ENCODE measurements at places on chromosomes 4 and X.

- no peak for DNase-seq
Observed at GRCh38 chr4:948101-948935, 16.1 kb downstream of the TMEM175 start.

GRCh38 chr4:66556651-66557278, 886.5 kb upstream of the EPHA5 start:
- no peak for DNase-seq

- no peak for DNase-seq
Observed at GRCh38 chrX:153791104-153791852, 2.9 kb downstream of the IDH3G start.

DNA sequence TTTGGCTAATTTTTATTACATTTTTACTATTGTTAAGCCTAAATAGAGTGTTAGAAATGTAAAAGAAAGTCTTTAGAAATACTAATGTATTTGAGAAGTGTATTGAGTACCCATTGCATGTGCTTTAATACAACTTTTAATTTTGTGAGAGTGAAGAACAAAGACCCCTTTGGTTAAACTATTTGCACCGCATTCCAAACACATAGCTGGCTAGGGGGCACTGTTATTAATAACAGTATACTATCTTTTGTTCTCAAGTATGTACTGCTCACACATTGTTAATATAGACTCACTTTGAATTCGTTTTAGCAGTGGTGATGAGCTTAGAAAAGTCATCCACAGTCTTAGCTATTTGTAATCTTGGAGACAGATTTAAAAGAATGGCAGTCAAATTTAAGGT, 106.1 kb downstream of the CLDN22 start:
- no peak for DNase-seq

GRCh38 chr4:3372264-3372932, 69.4 kb upstream of the HGFAC start:
- no peak for DNase-seq

DNA sequence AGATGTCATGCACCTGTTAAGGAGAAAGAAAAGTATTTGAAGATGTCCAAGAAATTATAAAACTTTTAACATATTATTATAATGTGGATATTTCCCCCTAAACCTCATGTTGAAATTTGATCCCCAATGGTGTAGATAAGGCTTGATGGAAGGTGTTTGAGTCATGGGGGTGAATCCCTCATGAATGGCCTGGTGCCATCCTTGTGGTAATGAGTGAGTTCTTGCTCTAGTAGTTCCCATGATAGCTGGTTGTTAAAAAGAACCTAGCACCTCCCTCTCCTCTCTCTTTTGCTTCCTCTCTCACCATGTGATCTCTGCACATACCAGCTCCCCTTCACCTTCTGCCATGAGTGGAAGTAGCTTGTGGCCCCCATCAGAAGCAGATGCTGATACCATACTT, 176.6 kb upstream of the NR3C2 start:
- no peak for DNase-seq

- peak; percentile 76 for DNase-seq
Observed at GRCh38 chr4:165378745-165379677, at the start of gene CPE. TSS of gene CPE (plus strand) at chr4:165379008. CDS start at chr4:165379222, 214 bp downstream.

- DNase-seq: no peak
Observed at GRCh38 chrX:76802708-76803107, 375.2 kb downstream of the MAGEE1 start.

DNA sequence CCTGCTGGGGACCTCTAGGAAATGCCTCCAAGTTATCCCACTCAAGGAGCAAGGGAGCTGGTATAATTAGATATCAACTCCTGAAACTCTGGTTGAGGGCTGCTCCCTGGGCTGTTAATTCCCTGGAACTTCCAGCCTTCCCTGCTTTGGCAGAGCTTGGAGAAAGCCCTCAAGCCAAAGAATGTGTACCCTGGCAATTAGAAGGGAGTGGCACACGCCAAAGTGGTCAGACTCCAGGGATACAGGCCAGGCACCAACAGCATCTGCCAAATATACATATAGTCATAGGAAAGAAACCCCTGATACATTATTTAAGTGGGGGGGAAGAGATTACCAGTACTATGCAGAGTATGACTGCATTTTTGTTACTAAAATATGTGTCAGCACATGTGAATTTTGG, 616.8 kb downstream of the BCOR start:
- DNase-seq: no peak

DNA sequence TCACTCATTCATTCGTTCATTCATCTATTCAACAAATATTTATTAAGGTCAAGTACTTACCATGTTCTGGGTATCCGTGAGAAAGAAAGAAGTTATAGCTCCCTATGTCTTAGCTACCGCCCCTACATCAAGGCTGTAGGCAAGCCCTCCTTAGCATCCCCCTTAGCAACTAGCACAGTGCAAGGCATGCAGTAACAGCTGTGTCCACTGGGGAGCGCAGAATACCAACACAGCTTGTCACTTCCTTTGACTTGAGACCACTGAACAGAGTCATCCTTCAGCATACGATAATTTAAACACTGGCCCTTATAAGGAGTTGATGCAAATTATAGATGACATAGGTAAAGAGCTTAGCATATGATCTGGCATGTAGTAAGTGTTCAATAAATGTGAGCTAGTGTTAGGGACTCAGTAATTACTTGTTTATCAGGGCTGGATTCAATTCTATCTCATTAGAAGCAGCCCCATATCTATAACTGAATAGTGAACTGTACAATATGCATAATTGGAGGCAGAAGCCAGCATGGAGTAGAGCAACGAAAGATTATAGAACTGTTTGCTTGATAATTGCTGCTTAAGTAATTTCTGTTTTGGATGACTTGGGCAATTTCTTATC, 8.7 kb downstream of the KIAA1210 start:
- DNase-seq: peak; percentile 50

DNA sequence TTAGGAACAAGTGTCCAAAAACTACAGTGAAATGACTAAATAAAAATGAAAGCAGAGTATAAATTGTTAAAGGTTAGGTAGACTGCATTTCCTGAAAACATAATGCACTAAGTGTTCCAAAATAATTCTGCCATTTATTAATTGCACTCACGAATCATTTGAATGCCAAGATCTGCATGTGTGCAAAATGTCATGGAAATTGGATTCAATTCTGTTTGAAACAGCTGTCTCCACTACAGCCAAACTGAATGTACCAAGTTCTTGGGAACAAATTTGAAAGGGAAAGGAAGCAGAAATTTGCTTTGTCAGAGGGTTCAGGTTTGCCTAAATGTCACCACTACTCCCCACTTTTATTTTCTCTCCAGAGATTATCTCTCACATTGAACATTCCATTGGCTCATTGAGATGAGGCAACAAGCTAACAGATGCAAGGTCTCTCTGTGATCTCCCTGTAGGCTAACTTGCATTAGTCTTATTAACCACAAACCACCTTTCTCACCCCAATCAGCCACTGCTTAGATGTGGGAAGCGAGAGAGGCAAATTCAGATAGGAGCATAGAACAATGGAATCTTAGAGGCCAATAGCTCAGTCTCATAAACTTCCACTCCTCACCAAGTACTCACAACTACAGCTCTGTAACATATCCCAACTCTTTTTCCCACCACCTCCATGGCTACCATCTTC, 226.6 kb downstream of the KDR start:
- DNase-seq: no peak

DNA sequence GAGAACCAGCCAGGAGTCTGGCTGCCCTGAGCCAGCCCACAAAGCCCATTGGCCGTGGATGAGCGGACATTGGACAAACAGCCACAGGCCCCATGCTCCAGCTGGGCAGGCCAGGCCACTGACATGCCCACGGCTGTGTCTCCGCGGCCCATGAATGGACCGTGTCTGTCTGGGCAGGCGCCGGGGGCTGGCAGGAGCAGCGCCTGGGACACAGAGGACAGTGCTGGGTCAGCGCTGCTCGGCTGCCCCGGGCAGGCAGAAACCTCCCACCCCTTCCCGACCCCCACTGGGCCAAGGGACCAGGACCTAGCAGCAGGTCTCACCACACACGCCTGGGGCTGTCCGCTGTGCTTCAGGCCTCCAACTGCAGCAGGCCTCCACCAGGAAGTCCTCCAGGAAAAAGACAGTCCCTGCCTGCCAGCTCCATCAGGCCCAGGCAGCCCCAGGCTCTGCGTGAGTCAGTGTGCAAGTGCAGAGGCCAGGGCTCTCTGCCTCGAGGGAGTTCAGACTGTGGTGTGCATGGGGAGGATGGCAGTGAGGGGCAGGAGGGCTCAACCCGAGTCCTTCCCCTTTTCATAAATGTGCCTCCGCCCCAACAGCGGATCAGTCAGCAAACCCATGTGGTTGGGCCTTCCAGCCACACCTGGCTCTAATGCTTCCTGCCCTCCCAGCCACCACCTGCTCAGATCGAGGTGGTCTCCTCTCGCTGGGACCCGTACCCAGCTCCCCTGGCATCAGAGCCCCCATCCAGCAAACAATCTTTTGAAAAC, 17.2 kb upstream of the FGFR3 start:
- no peak for DNase-seq

DNA sequence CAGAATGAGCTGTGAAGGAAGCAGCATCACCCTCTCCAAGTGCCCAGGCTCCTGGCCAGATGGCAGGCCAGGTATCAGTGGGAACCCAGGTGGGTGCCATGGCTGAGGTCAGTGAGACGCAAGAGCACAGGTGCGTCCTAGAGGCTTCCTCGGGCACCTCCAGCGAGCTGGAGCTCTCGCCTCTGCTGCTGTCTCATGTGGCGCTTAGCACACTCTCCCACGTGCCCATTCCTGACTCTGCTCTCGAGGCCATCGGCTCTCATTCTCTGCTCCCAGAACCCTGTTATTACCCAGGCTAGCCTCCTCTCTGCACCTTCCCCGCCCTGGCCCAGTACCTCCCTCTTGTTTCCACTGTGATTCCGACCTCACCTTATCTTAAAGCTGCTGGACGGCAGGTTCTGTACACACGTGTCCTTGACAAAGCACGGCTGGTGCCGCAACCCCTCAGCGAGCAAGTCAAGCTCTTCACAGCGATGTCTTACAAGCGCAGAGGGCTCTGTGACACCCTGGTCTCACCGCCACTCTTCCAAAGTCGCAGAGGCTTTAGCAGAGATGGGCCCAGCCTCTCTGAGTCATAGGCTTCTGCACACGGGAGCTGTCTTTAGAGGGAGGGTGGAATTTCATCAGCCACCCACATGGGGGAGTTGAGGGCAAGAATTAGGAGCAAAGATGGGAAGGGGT, 15.4 kb upstream of the MSANTD1 start:
- DNase-seq: no peak

- DNase-seq: no peak
Observed at GRCh38 chr4:26909369-26909768, 48.7 kb downstream of the STIM2 start.

All from breast epithelium (tissue), 4 donors.